Fibroblast of villous mesenchyme (primary cell): ENCODE measurements at places on chromosomes 7 and 10. TPM values are rescaled to one million over a fixed set of nuclear protein-coding genes. Genes with fewer than 3 reads are reported as not detected.

GRCh38 chr7:152103691-152104090, 78.2 kb downstream of the GALNT11 start:
- no peak for DNase-seq

Gene KCNH2
- 0.64 and 2.6 TPM in 2 replicates for total RNA-seq

Gene GET4
- 15.1 and 22.5 TPM in 2 replicates for total RNA-seq

DNA sequence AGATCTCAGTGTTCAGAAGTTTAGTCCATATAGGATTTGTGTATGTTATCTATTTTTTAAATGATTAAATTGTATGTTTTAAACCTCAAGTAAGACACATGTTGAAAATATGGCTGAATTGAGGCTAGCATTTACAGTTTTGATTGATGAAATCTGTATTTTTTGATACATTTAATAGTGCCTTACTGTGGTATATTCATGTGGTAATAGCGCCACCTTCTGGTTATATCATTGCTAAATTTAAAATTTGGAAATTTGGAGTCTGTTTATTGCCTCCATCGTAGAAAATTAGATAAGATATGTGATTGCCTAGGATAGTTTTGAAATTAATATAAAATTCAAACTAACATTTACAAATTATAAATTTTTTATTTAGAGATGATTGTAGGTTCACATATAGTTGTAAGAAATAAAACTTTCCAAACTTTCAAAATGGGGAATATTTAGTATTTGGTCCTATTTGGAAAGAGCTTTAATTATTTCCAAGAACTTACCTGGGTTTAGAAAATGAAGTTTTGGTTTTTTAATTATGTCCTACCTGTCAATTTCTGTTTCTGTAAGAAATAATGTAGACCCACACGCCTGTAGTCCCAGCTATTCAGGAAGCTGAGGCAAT, 19.1 kb upstream of the ARMS2 start:
- DNase-seq: peak; percentile 61

Gene CPA5
- not detected in 2 replicates for total RNA-seq

Gene ARHGAP22
- total RNA-seq: 22.9 and 31.6 TPM in 2 replicates

GRCh38 chr10:5829267-5829666, 16.0 kb upstream of the GDI2 start:
- DNase-seq: no peak

- DNase-seq: peak; percentile 60
Observed at GRCh38 chr10:32207544-32207943, 139.4 kb downstream of the EPC1 start.

- DNase-seq: no peak
Observed at GRCh38 chr7:45068236-45069023, 20.3 kb downstream of the NACAD start.

Gene STEAP1
- total RNA-seq: 12.6 and 21.6 TPM in 2 replicates
